ENCODE measurements at places on chromosomes 11 and 22. TPM values are rescaled to one million over a fixed set of nuclear protein-coding genes. Genes with fewer than 3 reads are reported as not detected.

DNA sequence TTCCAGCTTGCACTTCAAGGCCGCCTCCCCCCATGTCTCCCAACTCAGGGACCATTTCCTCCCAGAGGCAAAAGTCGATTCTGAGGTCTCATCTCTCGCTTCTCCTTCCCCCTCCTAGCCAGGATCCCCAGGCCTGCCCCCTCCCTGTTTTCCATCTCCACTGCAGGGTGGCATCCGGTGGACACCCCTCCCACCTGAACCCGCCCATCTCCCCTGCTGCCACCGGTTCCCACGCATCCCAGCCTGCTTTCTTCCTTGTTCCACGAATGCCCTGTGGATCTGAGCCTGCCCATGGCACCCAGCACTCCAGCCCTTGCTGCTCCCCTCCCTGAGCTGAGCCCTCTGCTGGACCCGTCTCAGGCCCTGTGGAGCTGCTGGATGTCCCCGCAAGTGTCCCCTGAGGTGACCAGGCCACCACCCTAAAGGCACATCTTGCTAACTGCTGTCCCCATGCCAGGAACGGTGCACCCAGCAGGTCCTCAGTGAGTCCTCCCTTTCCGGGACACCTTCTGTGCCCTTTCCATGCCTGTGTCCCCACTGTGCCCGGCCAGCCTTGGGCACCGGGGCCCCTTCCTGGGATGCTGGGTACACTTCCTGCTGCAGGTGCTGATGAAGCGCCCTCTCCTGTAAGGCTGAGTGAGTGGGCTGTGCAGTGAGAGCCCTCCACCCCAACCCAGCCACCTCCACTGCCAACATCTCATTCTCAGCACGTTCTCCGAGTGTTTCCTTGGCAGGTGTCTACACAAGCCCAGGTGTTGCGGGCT, 936 bp downstream of the IL17REL start:
- peak; percentile 27 for DNase-seq

DNA sequence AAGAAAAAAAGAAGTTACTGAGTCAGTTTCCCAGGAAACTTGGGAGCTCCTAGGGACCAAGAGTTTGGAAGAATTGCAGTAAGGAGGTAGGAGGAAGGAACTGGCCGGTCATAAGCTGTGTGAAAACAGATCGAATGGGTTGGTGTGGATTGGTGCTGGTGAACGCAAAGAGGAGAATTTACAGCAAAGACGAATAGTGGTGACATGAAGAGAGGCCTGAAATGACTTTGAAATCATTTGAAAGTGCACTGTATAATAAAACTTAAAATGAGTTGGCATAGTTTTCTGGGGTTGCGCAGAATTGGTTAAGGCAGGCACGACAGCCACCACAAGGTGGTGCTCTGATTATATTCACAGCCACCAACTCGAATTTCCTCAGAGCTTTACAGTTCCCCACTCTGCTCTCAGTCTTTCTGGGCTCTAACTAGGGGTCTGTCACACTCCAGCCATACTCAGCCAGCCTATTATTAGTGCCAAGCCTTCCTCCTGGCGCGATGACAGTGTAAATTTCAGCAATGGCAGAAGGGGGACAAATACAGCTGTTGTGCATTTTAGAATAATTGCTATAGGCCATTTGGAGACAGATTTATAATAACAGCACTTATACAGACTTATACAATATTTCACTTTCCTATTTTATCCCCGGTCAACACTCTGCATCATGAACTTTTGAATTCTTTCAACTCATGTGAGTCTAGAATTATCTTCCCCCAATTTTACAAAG, 8.3 kb upstream of the HTR3B start:
- DNase-seq, result peak; percentile 53

GRCh38 chr22:47022075-47022473, 259.6 kb downstream of the TBC1D22A start:
- no peak for DNase-seq

Gene ALDH3B1
- 4.4 TPM for total RNA-seq

Gene ARHGAP42
- 7.2 TPM for total RNA-seq

Gene B3GAT1
- 0.11 TPM for total RNA-seq

Gene PHF5A
- 26.4 TPM for total RNA-seq
